ENCODE measurements at places on chromosomes 7 and 10.

GRCh38 chr7:136342251-136342650, 365.1 kb upstream of the MTPN start:
- no peak for DNase-seq

- DNase-seq, result no peak
These were observed 36.7 kb downstream of the ZNF467 start for GRCh38 chr7:149736478-149737360.

DNA sequence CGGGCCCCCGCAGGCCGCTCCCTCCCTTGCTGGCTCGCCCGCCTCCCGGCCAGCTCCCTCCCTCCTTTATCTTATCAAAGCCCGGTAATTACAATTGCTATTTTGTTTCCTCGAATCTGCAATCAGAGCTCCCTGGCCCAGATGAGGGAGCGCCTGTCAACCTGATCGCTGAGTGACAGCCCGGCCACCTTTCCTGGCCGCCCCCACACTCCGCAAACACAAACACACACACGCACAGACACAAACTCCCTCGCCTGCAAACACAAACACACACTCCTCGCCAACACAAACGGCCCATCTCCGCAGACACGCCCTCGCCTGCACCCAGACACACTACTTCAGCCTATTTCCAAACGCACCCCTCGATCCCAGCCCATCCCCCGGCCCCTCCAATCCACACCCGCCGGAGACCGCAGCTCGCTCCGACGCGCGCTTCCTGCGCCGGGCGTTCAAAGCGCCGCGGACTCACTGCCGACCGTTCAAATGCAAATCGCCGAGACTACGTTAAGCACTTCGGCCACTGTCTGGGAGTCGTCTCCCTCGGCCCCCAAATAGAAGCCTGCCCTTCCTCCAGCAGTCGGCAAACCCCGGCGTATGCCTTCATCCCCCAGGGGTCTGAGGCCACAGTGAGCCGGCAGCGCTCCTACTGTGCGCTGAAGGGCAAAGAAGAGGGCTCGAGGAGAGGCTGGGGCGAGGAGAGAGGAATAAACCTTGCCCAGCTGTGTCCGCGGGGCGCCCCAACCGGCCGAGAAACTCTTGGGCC, 3.0 kb upstream of the FGF8 start:
- DNase-seq, result no peak

DNA sequence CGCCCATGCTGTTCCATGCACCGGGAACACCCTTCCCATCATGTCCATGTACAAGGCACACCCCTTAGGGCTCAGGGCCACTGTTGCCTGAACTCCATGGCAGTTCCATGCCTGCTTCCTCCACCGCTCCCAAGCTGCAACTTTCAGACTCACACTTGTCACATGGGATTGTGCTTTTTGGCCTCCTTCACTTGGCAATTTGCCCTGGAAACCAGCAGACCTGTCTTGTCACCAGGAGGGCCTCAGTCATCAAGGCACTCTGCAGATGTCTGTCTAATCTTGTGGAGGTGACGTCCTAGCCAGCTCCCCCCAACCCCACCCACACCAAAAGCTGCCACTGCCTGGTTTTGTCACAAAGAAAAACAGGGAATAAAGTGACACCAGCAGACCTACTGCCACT, 47.5 kb downstream of the CARD11 start:
- no peak for DNase-seq

Data from stimulated activated CD8-positive, alpha-beta memory T cell treated with anti-CD3 and anti-CD28 coated beads, Interleukin-4, amount 100 ng/mL, for 4 hours (primary cell).